Fibroblast of villous mesenchyme (primary cell): ENCODE measurements at places on chromosomes 1 and 21. TPM values are rescaled to one million over a fixed set of nuclear protein-coding genes. Genes with fewer than 3 reads are reported as not detected.
A peak's percentile ranks its signal among the peaks of the same experiment; 100 is the strongest.

DNA sequence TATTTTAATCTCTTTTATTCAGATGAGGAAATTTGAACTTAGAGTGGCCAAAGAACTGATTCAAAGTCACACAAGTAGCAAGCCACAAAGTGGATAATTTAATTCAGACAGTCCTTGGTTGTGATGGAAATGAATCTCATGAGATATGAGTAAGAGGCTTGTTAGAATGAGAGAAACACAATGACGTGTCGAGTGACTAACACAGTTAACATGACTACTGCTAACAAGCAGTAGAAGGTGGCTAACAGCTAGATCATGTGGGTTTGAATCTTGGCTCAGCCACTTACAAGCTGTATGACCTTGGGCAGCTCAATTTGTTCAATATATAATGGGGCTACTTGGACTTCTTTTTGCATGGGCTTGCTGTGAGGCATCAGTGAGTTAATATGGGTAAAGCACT lies 104.5 kb upstream of the LMO4 start:
- peak; percentile 89 for DNase-seq

DNA sequence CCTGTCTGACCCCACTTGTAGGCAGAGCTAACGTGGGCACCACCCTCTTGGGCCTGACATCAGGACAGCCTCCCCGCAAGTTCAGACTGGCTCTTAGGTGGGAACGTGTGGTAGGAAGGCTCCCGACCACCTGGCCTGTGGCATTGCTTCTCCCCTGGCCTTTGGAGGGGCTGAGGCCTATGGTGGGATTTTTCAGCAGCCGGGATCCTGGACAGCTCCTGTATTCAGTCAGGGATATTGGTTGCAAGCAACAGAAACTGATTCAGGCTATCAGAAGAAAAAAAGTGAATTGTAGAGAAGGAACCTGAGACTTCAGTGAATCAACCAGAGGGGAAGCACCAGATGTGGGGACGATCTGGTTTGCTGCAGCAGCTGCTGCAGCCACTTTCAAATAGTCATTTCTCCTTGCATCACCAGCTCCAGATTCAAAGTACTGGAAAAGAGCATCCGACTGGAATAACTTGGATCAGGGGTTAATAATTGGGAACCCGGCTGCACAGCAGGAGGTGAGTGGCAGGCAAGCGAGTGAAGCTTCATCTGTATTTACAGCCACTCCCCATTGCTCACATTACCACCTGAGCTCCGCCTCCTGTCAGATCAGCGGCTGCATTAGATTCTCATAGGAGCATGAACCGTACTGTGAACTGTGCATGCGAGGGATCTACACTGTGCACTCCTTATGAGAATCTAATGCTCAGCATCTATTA lies 5.9 kb downstream of the RNF186 start:
- no peak for DNase-seq

GRCh38 chr1:243930822-243931671 lies 81.0 kb upstream of the AKT3 start:
- DNase-seq, result no peak

GRCh38 chr1:45335855-45336324 lies 4.1 kb upstream of the TOE1 start:
- DNase-seq, result no peak

Gene SLC9C2
- not detected in 2 replicates for total RNA-seq

Gene KIFAP3
- total RNA-seq, result 22.5 and 38.9 TPM in 2 replicates
